ENCODE measurements at places on chromosomes 16 and 17.

DNA sequence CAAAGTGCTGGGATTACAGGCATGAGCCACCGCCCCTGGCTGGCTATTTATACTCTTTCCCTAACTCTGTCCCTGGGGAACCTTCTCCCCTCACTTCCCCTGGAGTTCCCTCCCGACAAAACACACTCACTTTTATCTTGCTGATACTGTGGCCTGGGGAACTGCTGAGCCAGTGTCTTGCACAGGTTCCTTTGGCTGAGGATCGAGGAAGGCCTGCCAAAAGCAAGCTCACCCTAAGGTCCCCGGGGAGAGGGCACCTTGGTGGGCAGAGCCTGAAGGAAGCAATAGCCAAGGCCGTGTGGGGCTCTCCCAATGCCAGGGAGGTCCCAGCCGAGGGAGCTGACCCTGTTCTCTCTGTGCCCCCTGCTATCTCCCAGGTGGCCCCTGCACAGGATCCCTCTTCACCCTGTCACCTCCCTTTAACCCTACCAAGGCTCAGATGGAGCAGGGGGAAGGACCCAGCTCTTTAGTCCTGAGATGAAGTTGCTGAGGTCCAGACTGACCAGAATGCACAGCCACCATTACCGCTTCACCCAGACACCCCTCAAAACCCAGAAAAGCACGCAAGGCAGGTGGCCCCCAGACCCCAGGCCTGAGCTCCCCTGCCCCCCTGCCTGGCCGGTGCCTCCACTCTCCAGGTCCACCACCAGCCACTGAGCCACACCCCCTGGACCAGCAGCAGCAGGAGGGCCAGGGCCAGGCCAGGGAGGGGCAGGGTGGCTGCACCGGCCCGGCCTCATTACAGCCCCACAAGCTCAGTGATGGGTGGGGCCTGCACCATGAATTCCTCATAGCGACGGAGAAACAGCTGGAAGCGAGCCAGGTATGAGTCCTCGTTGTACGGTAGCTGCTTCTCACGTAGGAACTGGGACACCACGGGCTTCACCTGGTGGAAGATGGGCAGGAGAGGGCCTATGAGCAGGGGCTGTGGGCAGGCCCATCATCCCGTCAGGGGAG lies 5.1 kb upstream of the FDXR start:
- no peak for DNase-seq

DNA sequence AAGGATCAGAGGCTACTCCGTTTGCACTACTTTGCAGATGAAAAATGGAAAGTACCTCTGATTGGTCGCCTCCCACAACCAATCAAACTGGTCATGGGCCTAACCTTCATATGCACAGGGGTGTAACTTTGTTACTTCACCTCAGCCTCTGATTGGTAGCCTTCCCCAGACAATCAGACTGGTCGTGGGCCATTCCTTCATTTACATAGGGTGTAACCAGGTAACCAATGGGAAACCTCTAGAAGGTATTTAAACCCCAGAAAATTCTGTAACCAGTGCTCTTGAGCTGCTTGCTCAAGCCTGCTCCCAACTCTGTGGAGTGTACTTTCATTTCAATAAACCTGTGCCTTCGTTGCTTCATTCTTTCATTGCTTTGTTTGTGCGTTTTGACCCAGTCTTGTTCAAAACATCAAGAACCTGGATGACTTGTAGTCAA lies 39.2 kb upstream of the USP22 start:
- DNase-seq, result no peak

DNA sequence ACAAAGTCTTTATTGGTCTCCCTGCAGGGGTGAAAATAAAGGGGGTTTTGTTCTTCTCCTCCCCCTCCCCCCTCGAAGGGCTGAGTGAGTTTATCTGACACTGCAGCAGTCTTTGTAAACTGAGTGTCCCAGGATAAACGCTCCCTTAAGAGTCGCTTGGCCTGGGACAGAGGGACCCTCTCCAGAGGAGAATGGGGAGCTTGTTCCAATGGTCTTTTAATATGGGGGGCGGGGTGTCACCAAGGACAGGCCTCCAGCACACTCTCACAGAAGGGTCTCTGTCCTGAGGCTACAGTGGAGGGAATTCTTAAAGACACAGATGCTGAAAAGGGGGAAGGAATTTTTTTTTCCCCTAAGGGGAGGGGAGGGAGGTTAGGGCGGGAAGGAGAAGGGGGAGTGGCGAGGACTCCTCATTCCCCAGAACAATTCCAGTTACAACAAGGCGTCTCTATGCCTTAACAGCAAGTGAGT lies 455.5 kb downstream of the SOX9 start:
- no peak for DNase-seq

- no peak for DNase-seq
Measured at GRCh38 chr17:28159924-28160323, 117.4 kb downstream of the NLK start.

GRCh38 chr17:14318918-14319205 lies 18.0 kb downstream of the HS3ST3B1 start:
- DNase-seq, result no peak

- no peak for DNase-seq
Measured at GRCh38 chr16:65426484-65426883, 304.6 kb upstream of the CDH11 start.

GRCh38 chr17:29929533-29930408 lies at the start of gene SSH2:
TSS of gene SSH2 (minus strand) at chr17:29930228. CDS start at chr17:29930000, 228 bp downstream.
- DNase-seq, result peak; percentile 83

GRCh38 chr16:63301349-63301748 lies 1265.1 kb upstream of the CDH8 start:
- no peak for DNase-seq

DNA sequence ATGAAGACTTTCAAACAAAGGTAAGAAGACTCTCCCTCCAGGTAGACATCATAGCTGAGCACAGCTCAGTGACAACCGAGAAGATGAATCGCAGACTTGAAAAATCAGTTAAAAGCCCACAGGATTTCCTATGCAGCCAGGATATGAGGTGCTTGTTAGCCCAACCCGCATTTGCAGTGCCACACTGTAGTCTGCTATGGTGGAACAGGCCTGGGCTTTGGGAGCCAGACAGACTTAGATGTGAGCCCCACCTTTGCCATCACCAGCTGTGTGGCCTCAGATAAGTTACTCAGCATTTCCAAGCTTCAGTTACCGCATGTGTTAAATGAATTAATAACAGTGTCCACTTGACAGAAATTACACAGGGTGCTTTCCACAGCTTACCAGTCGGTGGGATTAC lies 204.4 kb upstream of the HS3ST3A1 start:
- no peak for DNase-seq

- DNase-seq, result no peak
Measured at GRCh38 chr17:51475730-51476129, 215.4 kb downstream of the UTP18 start.

DNA sequence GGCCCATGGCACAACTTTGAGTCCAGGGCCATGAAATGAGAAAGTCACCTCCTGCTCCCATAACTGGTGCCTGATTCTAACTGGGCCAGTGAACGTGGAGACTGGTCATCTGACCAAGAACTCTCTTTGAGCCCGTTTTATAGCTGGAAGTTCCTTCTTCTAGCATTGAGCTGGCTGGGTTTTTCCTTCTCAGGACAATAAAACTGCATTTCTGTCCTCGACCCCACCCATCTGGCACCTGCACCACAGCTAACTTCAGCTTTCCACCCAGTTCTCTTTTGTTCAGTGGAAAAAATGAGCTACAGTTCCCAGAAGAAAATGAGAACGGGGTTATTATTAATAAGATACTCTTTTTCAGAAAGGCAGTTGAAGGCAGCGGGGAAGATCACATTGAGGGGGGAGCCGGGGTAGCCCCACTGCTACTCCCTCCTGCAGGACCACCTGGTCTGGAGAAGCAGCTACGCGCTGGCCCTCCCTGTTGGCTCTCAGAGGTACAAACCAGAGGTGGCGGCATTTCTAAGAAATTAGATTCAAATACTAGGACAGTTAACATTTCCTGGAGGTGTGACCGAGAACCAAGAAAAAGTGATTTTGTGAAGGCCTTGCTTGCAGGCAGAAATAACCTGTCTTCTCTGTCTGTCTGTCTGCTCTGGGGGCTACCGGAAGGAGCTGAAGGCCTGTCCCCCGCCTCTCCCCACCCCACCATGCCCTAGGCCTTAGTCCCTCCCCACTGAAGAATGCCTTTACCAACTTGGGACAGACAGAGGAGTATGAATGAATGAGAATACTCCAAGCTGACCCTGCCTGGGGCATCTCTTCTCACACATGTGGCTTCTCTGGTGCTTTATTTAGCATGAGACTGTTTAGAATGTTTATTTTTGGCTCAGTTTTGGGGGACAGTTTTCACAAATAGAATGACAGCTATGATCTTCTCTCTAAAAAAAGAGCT lies 123.9 kb downstream of the XYLT1 start:
- DNase-seq, result no peak

GRCh38 chr16:57406881-57407280 lies 2.3 kb downstream of the CCL17 start:
- DNase-seq, result no peak

DNA sequence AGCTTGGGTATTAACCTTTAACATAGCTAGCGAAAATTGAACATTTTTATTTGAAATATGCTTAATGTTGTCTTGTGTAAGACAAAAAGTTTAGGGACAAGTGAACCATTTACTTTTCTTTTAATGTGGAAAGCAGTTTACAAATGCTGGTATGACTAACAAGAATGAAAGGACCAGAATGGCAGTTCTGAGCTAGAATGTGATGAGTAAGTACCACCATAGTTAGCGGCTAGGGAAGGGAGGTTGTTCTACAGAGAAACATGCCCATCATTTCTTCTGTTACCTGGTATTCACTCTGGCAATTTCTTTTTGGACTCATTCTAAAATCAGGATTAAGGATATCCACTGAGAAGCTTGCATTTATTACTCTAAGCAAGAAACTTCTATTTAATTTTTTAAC lies 121.1 kb downstream of the WWOX start:
- DNase-seq, result no peak

- no peak for DNase-seq
Measured at GRCh38 chr16:67187175-67187890, 2.6 kb downstream of the EXOC3L1 start.

DNA sequence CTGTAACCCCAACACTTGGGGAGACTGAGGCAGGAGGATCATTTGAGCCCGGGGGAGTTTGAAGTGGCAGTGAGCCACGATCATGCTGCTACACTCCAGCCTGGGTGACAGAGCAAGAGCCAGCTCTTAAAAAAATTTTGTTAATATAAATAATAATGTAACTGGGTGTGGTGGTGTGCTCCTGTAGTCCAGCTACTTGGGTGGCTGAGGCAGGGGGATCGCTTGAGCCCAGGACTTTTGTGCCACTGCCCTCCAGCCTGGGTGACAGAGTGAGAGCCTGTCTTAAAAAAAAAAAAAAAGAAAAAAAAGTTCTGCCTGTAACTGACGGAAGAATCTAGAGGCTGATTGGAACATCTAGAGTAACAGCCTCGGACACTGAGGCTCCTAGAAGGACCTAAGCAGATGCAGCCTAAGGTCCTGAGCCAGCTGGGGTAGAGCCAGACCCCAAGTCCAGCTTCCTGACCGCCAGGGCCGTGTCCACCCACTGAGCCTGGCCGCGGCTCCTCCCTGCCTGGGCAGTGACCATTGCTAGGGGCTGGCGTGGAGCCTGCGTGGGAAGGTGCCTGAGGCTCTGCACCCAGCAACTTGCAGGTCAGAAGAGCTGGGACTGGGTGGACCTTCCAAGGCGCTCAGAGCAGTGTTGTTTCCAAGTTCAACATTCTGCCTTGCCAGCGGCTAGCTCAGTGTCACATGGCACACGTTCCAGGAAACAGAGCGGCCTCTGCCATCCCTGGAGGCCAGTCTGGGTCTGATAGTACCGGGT lies 209.4 kb upstream of the CIBAR2 start:
- DNase-seq, result no peak

GRCh38 chr17:2004435-2004952 lies 20.6 kb downstream of the RTN4RL1 start:
- no peak for DNase-seq

GRCh38 chr17:32739722-32740121 lies 137.2 kb downstream of the MYO1D start:
- no peak for DNase-seq

- no peak for DNase-seq
Measured at GRCh38 chr17:82528484-82529265, 9.1 kb downstream of the FOXK2 start.

DNA sequence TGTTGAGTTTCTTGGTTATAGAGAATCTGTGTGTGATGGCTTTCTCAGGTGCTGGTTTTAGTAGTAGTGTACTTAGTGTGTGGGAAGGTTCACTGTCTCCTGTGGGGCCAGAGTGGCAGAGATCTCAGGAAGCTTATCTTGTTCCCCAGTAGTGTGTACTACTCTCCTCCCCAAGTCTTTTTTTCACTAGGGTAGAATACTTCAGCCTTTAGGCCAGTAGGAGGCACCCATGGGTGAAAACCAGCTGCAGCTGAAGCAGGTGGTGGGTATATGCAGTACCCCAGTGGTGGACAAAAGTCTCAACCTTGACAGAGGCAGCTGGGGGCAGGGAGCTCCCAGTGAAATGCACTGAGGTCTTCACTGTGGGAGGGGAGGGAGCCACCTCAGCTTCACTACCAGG lies 109.9 kb downstream of the PHKB start:
- no peak for DNase-seq

- DNase-seq, result no peak
Measured at GRCh38 chr16:4532238-4532637, 6.3 kb downstream of the CDIP1 start.

DNA sequence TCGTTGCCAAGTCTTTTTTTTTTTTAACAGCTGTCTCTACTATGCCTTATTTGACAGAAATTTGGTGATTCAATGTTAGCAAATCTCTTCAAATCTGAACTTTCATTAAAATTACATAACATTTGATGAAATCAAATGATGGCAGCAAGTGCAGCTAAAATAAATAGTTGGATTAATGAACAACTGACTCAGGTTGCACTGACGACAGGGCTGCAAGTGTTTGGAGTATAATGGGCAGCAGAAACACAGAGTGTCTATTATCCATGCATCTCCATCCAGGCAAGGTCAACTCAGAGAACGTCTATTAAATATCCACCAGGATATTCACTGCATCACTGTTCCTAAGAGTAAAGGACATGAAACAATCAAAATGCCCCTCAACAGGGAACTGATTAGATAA lies 109.8 kb downstream of the SLC39A11 start:
- DNase-seq, result no peak

DNA sequence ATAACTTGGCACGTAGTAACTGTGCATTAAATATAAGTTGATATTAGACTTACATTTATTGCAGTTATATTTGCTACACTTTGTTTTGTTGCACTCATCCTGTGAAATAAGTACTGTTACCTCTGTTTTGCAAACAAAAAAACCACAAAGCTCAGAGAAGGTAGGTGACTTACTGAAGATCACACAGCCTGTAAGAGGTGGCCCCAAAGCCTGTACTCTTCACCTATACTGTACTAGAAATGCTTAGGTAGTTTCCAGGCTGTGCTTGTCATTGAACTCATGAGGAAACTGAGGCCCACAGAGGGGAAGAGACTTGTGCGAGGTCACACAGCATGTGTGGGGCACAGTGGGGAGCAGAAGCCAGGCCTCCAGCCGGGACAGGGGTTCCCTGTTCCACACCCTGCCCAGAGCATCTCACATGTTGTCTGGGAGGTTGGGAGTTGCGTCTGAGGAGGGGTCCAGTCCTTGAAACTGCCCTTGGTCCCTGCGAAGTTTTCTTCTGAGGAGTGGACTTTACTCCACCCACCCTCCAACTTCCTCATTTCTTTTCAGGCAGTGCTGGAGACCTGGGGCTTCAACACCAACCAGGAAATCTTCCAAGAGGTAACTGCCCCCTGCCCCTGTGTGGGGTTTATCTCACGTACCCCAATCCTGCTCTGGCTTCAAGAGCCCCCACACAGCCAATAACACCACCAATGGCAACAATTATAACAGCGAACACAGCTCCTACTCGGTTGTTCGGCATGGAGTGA lies 13.0 kb downstream of the CETP start:
- no peak for DNase-seq

- no peak for DNase-seq
Measured at GRCh38 chr16:86854058-86854621, 275.8 kb downstream of the FOXL1 start.

- DNase-seq, result no peak
Measured at GRCh38 chr16:89502081-89502843, 5.9 kb upstream of the SPG7 start.

Data from activated T-helper 1 cell treated with anti-CD3 and anti-CD28 coated beads, Interleukin-2, amount 50 U/mL, for 16 hours (primary cell).